ENCODE measurements at places on chromosomes 7 and 10.

- DNase-seq, result no peak
Measured at GRCh38 chr7:112081778-112082177, 124.4 kb downstream of the DOCK4 start.

- DNase-seq, result peak; percentile 18
Measured at GRCh38 chr7:133704453-133704852, 422.7 kb upstream of the LRGUK start.

DNA sequence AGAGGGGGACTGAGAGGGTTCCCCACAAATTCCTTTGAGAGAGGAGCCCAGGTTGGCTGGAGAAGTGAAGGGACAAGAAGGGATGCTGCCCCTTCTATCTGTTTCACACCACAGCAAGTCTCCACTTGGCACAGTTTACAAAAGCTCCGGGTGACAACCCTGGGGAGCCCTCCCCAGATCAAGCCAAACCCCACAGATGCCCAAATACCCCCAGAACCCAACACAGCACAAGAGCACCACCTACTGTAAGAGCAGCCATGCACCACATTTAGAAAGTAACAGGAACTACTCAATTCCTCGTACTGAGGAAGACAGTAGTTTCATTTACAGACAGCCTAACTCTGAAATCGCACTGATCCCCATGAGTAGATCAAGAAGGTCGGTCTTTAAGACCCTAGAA is 67.8 kb upstream of the ATP6V0A4 start:
- no peak for DNase-seq

- DNase-seq, result no peak
Measured at GRCh38 chr10:50410066-50410811, 158.9 kb upstream of the ASAH2 start.

DNA sequence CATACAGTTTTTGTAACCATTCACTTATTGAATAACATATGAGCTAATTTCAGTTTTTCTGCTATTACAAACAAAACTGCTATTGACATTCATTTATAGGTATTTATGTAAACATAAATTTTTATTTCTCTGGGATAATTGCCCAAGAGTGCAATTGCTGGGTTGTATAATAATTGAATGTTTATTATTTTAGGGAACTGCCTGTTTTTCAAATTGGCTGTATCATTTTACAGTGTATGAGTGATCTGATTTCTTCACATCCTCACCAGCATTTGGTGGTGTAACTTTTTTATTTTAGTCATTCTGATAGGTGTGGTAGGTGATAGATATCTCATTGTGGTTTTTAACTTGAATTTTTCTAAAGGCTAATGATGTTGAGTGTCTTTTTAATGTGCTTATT is 26.4 kb downstream of the KIF11 start:
- DNase-seq, result no peak

DNA sequence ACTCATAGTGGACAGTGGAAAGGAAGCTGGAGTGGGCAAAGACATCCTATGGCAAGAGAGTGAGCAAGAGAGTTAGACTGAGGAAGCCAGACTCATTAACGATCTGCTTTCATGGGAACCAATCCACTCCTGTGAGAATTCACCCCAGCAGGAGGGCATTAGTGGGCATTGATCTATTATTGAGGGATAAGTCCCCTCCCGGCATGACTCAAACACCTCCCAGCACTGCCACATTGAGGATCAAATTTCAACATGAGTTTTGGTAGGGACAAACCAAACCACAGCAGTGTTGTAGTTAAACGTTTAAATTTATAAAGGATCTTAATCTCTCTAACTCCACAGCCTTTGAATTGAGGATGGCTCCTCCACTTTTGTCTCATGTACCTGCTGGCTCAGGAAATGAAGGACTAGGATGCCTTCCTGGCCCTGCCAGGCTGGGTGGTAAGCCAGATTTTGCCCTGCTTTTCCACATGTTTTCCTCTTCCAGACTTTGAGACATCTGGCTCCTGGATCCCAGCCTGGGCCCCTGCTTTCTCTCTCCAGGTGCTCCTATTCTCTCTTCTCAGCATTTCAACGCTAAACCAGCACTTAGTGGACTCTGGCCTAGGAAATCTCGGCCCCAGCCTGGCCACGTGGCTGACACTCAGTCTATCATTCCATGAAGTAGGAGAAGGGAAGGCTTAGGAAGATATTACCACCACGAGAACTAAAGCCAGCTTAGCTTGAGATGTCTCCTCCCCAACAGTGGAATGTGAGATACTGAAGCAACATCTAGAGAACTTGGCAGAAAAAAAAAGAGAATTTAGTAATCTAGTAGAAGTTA is 96.5 kb upstream of the PIP4K2A start:
- DNase-seq, result no peak

DNA sequence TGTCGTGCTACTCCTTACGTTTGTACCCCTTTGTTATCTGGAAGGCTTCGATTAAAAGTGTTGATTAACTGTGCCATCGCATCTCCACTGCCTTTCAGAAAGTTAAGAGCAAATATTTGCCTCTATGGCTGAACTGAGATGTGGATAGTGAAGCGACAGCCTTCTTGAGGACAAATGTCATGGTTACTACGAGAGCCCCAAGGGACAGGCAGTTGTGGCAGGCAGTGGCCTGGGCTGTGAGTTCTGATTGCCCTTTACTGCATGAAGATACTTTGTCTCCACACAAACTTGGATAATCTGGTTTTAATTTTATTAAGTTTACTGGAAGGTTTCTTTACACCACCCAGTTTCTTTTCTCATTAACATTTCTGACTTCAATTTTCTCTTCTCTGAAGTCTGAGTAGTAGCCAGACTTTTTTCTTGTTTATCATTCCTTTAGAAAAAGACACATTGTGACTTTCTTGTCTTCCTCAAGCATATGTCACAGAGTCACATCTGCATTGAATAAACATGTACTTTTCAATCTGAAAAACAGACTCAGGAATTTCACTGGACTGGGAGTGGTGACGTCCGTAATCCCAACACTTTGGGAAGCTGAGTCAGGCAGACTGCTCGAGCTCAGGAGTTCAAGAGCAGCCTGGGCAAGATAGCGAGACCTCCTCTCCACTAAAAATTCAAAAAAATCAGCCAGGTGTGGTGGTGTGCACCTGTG is 1.5 kb downstream of the TAS2R41 start:
- DNase-seq, result peak; percentile 50

DNA sequence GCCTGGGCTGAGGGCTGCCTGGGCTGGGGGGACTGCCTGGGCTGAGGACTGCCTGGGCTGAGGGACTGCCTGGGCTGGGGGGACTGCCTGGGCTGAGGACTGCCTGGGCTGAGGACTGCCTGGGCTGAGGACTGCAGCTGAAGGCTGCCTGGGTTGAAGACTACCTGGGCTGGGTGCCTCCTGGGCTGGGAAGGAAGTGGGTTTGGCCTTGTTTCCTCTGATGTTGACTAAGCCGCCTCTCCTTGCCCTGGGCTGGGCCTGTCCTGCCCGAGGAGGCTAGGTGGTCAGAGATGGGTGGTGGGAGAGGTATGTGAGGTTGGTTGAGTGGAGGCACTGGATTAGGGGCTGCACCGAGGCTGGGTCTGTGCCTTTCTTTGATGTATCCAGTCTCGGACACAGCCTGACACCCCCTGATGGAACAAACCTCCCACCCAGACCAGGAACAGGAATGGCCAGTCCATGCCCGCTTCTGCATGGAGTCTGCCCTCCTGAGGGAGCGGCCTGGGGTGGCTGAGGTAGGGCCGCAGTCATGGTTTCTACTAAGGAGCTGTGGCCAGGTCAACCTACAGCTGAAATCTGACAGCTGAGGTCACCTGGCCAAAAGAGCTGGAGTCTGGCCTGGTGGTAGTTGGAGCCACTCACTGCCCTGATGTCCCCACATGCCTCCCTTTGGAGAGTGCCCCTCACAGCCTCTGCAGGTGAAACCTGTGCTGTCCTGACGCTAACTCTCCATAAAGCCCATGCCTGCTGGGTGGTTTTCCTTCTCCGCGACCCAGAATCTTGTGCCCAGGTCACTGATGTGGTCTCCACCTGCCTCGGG is 22.3 kb downstream of the SCART1 start:
- DNase-seq, result no peak

DNA sequence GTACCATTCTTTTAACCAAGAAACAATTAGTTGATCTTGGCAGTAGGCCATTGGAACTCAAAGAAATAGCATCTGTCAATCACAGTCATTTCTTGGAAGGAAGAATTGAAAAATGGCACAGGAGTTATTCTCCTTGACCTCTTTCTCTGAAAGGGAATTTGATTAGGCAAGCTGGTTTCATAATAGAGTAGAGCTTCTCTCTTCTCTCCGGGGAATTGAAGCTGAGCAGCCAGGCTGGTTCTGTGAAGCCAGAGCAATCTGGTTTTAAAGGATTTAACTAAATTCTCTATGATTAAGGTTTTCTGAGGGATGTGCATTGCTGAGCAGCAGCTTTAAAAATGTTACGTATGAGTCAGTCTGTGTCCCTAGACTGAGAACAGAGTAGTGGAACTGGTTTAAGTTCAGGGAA is 70.2 kb downstream of the AHCYL2 start:
- DNase-seq, result peak; percentile 23

Data from muscle of leg (tissue), 16 donors.